Heart right ventricle (tissue), 16 donors: ENCODE measurements at places on chromosomes 16 and 17. TPM values are rescaled to one million over a fixed set of nuclear protein-coding genes. Genes with fewer than 3 reads are reported as not detected.

The TIGD7 gene
- 6.5 TPM for total RNA-seq

The AANAT gene
- total RNA-seq, result not detected

The GDE1 gene
- 117 TPM for total RNA-seq

DNA sequence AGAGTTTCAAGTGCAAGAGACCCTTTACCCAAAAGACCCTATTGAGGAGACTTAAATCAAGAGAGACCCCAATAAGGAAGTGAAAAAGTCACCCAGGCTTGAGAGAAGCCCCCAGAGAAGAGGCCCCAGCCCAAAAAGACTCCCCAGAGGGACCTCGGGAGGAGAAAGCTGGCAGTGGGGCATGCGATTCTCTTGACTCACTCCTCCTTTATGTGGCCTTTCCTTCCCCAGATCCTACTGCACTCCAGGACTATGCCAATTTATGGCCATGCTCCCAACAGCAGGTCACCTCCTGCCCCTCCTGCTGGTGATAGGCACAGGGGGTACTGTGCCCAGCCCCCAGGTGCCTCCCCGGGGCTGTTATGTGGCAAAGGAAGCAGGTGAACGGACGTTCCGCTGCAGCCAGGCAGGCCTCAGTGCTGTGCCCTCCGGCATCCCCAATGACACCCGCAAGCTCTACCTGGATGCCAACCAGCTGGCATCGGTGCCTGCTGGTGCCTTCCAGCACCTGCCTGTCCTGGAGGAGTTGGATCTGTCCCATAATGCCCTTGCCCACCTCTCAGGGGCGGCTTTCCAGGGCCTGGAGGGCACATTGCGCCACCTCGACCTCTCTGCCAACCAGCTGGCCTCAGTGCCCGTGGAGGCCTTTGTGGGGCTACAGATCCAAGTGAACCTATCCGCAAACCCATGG is 16.3 kb downstream of the LRRC3C start:
- H3K36me3 ChIP-seq, result no peaks in the 10 kb centered on the region
- H3K27me3 ChIP-seq, result no peaks in the 10 kb centered on the region
- H3K4me3 ChIP-seq, result no peak overlapping the region
- no peak for DNase-seq
- H3K4me1 ChIP-seq, result no peaks in the 10 kb centered on the region
- no peak overlapping the region for H3K27ac ChIP-seq

DNA sequence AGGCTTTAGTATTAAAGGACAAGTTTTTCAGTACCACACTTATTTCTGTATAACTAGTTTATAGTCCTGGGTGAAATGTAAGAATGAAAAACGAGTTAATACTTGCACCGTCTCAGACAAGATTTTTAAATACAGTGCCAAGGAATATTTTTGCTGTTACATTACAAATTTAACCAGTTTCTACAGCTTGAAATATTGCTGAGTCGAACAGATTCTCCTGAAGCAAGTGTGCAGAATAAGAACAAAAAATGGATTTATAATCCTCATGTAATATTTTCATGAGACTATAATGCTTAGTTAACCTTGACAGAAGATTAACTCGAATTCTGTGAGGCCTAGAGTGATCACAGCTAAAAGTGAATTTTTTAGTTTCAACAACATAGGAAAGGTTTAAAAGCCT is 3.1 kb downstream of the NETO2 start:
- no peaks in the 10 kb centered on the region for H3K36me3 ChIP-seq
- no peak overlapping the region for H3K4me3 ChIP-seq
- no peaks in the 10 kb centered on the region for H3K4me1 ChIP-seq
- H3K27ac ChIP-seq, result no peak overlapping the region
- DNase-seq, result no peak

- H3K4me3 ChIP-seq, result no peak overlapping the region
- H3K27ac ChIP-seq, result no peak overlapping the region
- no peak for DNase-seq
- peaks cover 47% of the 10 kb centered on the region for H3K36me3 ChIP-seq
- H3K4me1 ChIP-seq, result peaks cover 23% of the 10 kb centered on the region
Observed at GRCh38 chr17:29674281-29674680, 51.6 kb upstream of the CORO6 start.

GRCh38 chr17:67993998-67994361 is 2.3 kb downstream of the C17orf58 start:
- peaks cover 37% of the 10 kb centered on the region for H3K4me1 ChIP-seq
- peak overlapping the region; percentile 98 for H3K27ac ChIP-seq
- no peak for DNase-seq
- no peaks in the 10 kb centered on the region for H3K27me3 ChIP-seq

DNA sequence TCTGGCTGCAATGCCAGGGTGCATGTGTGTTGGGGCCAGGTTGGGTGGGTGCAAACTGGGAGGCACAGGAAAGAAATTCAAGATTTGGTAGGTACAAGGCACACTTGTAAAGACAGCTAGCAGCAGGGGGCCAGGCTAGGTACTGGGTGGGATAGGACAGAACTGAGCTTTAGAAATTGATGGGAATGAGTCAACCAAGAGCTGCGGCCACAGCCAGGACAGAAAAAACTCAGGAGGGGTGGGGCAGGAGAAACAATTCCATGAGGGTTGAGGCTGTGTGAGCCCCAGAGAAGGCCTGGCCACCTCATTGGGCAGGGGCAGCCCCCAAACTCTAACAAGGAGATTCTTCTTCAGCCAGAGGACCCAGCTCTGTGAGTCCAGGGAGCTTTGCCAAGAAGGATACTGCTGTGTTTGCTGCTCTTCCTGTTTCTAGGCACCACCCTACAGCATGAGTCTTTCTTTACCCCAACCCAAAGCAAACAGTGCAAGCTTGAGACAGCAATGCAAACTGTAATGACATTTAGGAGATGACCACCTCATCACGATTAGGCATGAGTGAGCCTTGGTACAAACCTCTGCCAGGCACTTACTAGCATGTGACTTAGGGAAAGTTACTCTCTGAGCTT is 21.3 kb upstream of the CCDC182 start:
- no peak for DNase-seq
- no peaks in the 10 kb centered on the region for H3K4me1 ChIP-seq
- no peaks in the 10 kb centered on the region for H3K36me3 ChIP-seq
- no peak overlapping the region for H3K27ac ChIP-seq
- no peak overlapping the region for H3K4me3 ChIP-seq
- peaks cover 4% of the 10 kb centered on the region for H3K27me3 ChIP-seq

DNA sequence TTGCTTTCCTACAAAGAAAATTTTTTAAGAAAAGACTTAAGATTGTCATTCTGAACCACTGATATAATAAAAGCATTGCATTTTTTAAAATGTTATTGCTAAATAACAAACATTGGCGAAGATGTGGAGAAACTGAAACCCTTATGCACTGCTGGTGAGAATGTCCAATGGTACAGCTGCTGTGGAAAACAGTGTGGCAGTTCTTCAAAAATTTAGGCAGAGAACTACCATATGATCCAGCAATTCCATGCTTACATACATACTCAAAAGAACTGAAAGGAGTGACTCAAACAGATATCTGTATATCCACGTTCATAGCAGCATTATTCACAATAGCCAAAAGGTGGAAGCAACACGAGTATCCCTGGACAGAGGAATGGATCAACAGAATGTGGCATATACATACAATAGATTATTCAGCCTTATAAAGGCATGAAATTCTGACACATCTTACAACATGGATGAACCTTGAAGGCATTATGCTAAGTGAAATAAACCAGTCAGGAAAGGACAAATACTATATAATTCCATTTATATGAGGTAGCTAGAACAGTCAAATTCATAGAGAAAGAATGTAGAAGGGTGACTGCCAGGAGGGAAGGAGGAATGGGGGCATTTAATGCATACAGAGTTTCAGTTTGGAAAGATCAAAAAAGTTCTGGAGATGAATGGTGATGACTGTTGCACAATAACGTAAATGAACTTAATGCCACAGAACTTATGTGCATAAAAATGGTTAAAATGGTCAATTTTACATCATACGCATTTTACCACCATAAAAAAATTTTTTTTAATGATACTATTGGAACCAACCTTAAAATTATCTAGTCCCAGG is 92.1 kb downstream of the CACNG1 start:
- no peaks in the 10 kb centered on the region for H3K27me3 ChIP-seq
- H3K36me3 ChIP-seq, result no peaks in the 10 kb centered on the region
- no peak overlapping the region for H3K27ac ChIP-seq
- H3K4me3 ChIP-seq, result no peak overlapping the region

GRCh38 chr17:74677558-74678466 is 34.9 kb downstream of the CD300LF start:
- H3K27ac ChIP-seq, result no peak overlapping the region
- H3K27me3 ChIP-seq, result peaks cover 24% of the 10 kb centered on the region
- no peaks in the 10 kb centered on the region for H3K4me1 ChIP-seq
- no peak overlapping the region for H3K4me3 ChIP-seq

DNA sequence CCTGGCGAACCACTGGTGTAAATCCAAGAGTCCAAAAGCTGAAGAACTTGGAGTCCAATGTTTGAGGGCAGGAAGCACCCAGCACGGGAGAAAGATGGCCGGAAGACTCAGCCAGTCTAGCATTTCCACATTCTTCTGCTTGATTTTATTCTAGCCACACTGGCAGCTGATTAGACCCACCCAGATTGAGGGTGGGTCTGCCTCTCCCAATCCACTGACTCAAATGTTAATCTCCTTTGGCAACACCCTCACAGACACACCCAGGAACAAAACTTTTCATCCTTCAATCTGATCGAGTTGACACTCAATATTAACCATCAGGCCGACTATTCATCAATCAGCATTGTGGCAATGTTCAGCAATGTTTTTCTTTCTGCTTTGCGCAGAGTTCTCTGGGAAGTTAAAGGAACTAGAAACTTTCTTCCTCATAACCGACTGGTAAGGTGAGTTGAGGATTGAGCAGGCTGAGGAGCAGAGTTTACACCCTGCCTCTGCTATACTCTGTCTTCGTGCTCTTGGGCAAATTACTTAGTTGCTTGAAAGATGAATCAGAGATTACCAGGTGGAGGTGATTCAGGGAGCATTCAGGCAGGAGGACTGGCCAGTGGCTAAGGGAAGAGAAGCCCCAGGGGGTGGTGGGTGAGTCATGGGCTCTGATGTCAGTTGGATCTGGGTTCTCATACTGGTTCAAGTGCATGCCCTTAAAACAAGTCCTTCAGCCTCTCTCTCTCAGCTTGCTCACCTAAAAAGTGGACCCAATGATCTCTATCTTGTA is 28.2 kb upstream of the BRD7 start:
- no peak for DNase-seq
- no peaks in the 10 kb centered on the region for H3K27me3 ChIP-seq
- H3K36me3 ChIP-seq, result no peaks in the 10 kb centered on the region
- H3K4me1 ChIP-seq, result no peaks in the 10 kb centered on the region
- H3K27ac ChIP-seq, result no peak overlapping the region

GRCh38 chr17:35795007-35795870 is at the start of gene MMP28:
Gene MMP28, minus strand, starts transcription at chr17:35795641. Its CDS starts 264 bp downstream, at chr17:35795377.
- peaks cover 14% of the 10 kb centered on the region for H3K27me3 ChIP-seq
- peaks cover 15% of the 10 kb centered on the region for H3K4me1 ChIP-seq
- peak; percentile 57 for DNase-seq
- peak within 1 kb of the TSS; percentile 67 for H3K4me3 ChIP-seq
- no peaks in the 10 kb centered on the region for H3K36me3 ChIP-seq

GRCh38 chr17:32141258-32141657 is 1.0 kb upstream of the RHOT1 start:
- no peaks in the 10 kb centered on the region for H3K27me3 ChIP-seq
- DNase-seq, result peak; percentile 78
- no peak overlapping the region for H3K4me3 ChIP-seq
- H3K27ac ChIP-seq, result peak overlapping the region; percentile 96

- H3K4me1 ChIP-seq, result no peaks in the 10 kb centered on the region
- H3K27me3 ChIP-seq, result no peaks in the 10 kb centered on the region
- no peaks in the 10 kb centered on the region for H3K36me3 ChIP-seq
- DNase-seq, result no peak
- no peak overlapping the region for H3K4me3 ChIP-seq
Observed at GRCh38 chr16:86723689-86724088, 145.3 kb downstream of the FOXL1 start.

DNA sequence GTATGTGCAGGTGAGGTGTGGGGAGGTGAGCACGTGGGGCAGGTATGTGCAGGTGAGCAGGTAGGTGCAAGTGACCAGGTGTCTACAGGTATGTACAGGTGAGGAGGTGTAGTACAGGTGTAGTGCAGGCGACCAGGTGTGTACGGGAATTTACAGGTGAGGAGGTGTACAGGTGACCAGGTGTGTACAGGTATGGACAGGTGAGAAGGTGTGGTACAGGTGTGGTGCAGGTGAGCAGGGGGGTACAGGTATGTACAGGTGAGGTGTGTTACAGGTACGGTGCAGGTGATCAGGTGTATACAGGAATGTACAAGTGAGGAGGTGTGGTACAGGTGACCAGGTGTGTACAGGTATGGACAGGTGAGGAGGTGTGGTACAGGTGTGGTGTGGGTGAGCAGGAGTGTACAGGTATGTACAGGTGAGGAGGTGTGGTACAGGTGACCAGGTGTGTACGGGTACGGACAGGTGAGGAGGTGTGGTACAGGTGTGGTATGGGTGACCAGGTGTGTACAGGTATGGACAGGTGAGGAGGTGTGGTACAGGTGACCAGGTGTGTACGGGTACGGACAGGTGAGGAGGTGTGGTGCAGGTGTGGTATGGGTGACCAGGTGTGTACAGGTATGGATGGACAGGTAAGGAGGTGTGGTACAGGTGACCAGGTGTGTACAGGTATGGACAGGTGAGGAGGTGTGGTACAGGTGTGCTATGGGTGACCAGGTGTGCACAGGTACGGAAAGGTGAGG is 12.8 kb upstream of the DBNDD1 start:
- H3K4me3 ChIP-seq, result no peak overlapping the region
- no peaks in the 10 kb centered on the region for H3K36me3 ChIP-seq
- no peaks in the 10 kb centered on the region for H3K27me3 ChIP-seq
- no peaks in the 10 kb centered on the region for H3K4me1 ChIP-seq
- no peak overlapping the region for H3K27ac ChIP-seq
- DNase-seq, result no peak

GRCh38 chr16:55256412-55257016 is 67.5 kb upstream of the IRX6 start:
- DNase-seq, result no peak
- H3K27me3 ChIP-seq, result no peaks in the 10 kb centered on the region
- no peak overlapping the region for H3K27ac ChIP-seq

DNA sequence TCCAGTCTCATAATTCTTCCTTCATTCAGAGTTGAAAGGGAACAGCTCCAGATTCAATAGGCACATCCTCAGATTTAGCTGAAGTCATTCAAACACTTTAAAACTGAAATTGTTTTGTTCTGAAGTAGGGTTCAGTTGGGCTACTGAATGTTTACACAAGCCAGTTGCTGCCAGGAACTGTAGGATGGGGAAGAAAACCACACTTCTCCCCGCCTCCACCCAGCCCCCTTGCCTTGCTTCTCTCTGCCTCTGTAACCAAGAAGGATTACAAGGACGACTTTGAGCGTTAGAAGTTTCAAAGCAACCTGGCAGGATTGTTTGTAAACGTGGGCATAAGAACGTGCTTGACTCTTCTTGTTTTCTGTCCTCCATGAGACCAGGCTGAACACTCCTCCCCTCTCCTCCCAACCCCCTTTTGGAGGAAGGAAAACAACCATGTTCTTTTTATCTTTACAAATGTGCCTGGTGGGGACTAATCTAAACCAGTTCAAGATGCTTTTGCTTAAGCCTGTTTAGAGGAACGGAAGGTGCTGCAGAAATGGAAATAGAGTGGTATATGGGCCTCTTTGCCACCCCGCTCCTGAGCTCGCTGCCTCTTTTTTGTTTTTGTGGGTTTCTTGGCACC is 287.9 kb downstream of the FTO start:
- H3K4me3 ChIP-seq, result no peak overlapping the region
- no peak overlapping the region for H3K27ac ChIP-seq
- peaks cover 16% of the 10 kb centered on the region for H3K4me1 ChIP-seq
- no peaks in the 10 kb centered on the region for H3K27me3 ChIP-seq
